ENCODE measurements at places on chromosomes 6 and 20.

GRCh38 chr20:33681728-33682353, 4.3 kb downstream of the E2F1 start:
- no peak for DNase-seq

GRCh38 chr20:21809961-21810523, 104.6 kb downstream of the PAX1 start:
- DNase-seq, result no peak

GRCh38 chr6:136654086-136654485, 103.9 kb upstream of the MAP7 start:
- DNase-seq, result no peak

- DNase-seq, result no peak
These were observed 14.3 kb downstream of the CUL9 start for GRCh38 chr6:43196337-43196736.
